ENCODE measurements at places on chromosomes 7 and 10.

DNA sequence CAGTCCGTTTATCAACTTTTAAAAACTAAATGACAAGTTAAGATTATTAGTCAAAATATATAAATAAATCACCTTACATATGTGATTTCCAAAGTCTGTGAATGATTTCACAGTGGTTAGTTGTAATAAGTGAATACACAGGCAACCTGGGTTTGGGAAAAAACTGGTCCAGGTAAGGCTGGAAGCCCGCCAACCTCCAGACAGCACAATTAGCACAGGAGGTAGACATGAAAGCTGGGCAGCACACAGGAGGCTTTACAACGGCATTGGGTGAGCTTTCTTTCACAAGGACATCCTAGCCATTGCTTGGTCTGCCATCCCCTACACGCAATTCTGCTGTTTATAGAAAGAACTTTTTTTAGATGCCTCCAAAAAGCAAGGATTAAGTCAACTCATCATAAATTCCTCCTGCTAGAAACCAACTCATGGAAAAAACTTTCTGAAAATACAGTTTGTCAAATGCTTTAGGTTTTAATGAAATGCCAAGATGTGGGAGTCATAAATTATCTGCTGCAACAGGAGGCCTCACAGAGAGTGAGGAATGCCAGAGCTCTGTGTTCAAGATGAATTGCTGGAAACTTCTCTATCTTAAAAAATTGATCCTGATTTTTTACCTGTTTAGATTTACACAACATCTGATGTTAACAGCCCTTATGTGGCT, 346.8 kb upstream of the NFE2L3 start:
- no peak for DNase-seq

DNA sequence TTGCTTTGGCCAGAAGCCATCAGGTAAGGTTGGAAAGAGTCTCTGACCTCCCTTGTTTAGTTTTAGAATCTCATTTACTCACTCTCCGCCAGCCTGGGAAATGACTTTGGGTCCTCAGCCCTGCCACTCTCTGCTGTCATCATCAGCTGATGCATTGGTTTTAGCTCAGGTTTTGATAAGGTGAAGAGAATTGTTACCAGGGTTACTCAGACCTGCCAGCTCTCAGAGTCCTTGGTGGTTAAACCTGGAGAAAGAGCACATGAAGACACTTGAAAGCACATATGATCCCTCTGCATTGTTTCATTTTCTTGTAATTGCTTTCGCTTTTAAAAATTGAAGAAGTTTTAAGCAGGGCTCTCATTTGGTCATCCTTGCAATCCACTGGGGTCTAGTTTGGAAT, 4.0 kb upstream of the CROT start:
- no peak for DNase-seq

DNA sequence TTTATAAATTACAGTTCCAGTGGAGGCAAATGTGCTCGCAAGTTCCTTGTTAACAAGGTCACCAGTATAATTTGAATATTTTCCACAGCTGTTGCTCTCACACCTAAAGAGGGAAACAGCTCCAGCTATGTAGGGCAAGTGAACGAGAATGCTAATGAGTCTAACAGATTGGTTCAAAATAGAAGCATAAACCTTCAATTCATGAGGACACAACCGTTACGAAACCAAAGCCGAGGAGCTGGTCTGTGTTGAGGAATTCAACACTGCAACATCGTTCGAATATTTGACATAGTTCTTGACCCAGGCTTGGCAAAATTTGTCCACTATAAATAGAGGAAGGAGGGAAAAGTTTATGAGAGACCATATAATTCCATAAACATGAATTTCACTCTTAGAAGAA, 161.3 kb downstream of the KLF6 start:
- no peak for DNase-seq

GRCh38 chr10:3783316-3783681, 1.7 kb downstream of the KLF6 start:
- DNase-seq: peak; percentile 73

DNA sequence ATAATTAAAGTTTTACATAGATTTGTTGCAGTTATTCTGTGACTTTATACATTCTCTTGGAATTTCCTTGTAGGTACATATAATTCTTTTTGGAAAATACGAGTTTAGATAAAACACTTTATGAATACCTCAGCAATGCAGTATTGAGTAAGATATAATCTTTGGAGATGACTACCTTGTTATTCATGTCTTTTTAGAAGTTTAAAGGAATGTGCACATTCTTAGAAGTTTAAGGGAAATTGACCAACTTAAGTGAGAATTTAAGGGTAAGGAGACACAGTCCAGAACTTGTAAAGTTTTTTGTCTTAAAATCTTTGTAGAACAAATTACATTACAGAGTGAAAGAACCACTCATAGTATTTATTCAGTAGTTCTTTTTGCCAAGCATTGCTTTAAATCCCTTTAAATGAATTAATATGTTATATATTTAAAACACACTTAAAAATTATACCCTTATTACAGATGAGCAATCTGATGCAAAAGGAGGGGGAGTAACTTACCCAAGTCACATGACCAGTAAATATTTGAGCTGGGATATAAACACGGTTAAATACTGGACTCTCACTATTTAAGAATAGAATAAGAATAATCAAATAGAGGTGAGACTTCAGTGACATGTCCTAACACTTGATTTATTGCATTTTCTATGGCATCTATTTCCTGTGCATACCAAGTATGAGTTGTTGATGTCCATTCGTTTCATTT, 139.5 kb upstream of the FERD3L start:
- no peak for DNase-seq

GRCh38 chr10:59708816-59709394, 745 bp downstream of the SLC16A9 start:
- DNase-seq: peak; percentile 61

GRCh38 chr10:33114451-33114952, 156.5 kb upstream of the ITGB1 start:
- DNase-seq: no peak

GRCh38 chr10:1142596-1142995, 86.4 kb downstream of the WDR37 start:
- peak; percentile 32 for DNase-seq

DNA sequence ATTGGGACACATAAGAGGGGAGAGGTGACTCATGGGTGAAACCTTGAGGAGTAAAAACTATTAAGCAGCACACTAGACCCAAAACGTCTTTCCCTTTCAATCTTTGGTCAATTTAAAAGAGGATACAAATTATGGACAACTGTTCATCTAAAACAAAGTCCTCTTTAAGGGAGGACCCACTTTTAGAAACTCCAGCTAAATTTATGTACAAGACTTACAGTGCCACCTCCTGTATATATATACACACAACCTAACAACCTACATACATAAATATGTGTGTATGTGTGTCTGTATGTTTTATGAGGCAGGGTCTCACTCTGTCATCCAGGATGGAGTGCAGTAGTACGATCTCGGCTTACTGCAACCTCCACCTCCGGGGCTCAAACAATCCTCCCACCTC, 18.1 kb upstream of the ZC3HAV1 start:
- DNase-seq: no peak

GRCh38 chr10:98404571-98405359, 10.2 kb downstream of the PYROXD2 start:
- DNase-seq: no peak

GRCh38 chr10:47402641-47403301, 18.7 kb upstream of the ZNF488 start:
- DNase-seq: peak; percentile 29

DNA sequence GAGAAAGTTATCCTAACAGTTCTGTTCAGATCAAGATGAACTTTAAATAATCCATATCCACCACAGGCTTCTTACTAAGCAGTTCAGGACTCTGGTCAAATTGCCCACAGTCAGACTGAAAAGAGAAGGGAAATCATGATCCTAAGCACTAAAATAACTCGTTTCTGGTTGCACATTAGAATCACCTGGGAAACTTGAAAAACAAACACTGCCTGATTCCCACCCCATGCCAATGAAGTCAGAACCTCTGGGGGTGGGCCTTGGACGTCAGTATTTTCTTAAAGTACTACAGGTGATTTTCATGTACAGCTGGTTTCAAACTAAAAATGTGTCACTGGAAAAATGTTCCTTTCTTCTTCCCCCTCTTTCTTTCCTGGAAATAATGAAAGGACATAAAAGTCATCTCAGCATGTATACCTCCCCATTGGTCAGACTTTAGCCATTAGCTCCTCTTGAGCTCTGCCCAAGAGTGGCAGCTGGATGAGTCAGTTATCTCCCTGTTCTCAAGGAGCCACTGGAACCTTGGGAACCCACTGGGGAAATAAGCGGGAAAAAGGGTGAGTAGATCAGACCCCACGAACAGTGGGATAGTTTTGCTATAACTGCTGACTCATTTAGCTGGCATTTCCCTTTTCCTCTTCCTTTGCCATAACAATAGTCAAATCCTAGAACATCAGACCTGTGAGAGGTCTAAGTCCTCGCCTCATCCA, 75.3 kb upstream of the IL6 start:
- no peak for DNase-seq

GRCh38 chr10:13337827-13338196, 10.3 kb downstream of the SEPHS1 start:
- no peak for DNase-seq

All from neural progenitor cell (in vitro differentiated cells).